IMR-90 (cell line): ENCODE measurements at places on chromosomes 1 and 21.

DNA sequence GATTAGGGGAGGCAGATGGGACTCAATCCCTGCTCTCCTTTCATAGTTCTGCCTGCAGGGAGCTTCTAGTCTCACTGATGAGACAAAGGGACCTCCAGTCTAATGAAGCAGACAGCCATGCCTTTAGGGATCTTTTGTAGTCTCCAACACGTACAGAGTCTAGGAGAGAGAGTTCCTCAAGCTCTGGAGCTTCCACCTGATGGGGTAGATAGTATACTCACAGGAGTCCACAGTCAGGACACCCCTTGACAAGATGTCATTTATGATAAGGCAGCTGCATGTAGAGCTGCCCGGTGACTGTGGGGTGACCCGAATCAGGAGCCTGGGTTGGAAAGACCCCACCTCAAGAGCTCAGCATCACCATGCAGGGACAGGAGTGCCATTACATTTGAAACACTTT is 55.3 kb upstream of the CNTN2 start:
- no peaks in the 10 kb centered on the region for H3K4me1 ChIP-seq
- H3K36me3 ChIP-seq = no peaks in the 10 kb centered on the region
- no peak overlapping the region for H3K27ac ChIP-seq
- no peak for DNase-seq
- peaks cover 52% of the 10 kb centered on the region for H3K27me3 ChIP-seq
- no peak overlapping the region for H3K4me3 ChIP-seq

DNA sequence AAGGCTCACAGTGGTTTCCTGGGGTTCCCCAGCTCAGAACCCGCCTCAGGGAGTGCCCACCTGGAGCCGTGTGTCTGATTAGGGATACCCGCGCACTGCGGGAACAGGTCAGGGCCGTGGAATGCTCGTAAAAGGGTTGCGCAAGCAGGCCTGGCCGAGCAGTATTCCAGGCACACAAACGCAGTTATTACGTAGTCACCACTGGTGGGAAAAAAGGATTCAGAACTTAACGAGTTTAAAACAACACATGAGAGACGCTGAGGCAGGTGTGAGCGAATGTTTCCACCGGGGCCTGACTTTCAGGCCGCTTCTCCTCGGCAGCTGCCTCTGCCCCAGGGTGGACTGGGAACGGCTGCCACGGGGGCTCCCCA is 18.2 kb downstream of the PLCH2 start:
- no peaks in the 10 kb centered on the region for H3K4me1 ChIP-seq
- no peaks in the 10 kb centered on the region for H3K36me3 ChIP-seq
- H3K27ac ChIP-seq = no peak overlapping the region
- peak; percentile 45 for DNase-seq
- peaks cover 12% of the 10 kb centered on the region; the same call in 1 of the 2 replicates for H3K27me3 ChIP-seq

- no peaks in the 10 kb centered on the region for H3K36me3 ChIP-seq
- peaks cover under 1% of the 10 kb centered on the region; the same call in 1 of the 2 replicates for H3K27me3 ChIP-seq
- H3K4me3 ChIP-seq = no peak overlapping the region
- no peak for DNase-seq
- H3K27ac ChIP-seq = no peak overlapping the region
Measured at GRCh38 chr21:44653656-44654575, 543 bp downstream of the KRTAP12-4 start.

GRCh38 chr1:34361121-34361520 is 184.4 kb downstream of the C1orf94 start:
- H3K27ac ChIP-seq = no peak overlapping the region
- no peaks in the 10 kb centered on the region for H3K4me1 ChIP-seq
- no peaks in the 10 kb centered on the region for H3K27me3 ChIP-seq
- DNase-seq = no peak
- no peak overlapping the region for H3K4me3 ChIP-seq
- no peaks in the 10 kb centered on the region for H3K36me3 ChIP-seq

DNA sequence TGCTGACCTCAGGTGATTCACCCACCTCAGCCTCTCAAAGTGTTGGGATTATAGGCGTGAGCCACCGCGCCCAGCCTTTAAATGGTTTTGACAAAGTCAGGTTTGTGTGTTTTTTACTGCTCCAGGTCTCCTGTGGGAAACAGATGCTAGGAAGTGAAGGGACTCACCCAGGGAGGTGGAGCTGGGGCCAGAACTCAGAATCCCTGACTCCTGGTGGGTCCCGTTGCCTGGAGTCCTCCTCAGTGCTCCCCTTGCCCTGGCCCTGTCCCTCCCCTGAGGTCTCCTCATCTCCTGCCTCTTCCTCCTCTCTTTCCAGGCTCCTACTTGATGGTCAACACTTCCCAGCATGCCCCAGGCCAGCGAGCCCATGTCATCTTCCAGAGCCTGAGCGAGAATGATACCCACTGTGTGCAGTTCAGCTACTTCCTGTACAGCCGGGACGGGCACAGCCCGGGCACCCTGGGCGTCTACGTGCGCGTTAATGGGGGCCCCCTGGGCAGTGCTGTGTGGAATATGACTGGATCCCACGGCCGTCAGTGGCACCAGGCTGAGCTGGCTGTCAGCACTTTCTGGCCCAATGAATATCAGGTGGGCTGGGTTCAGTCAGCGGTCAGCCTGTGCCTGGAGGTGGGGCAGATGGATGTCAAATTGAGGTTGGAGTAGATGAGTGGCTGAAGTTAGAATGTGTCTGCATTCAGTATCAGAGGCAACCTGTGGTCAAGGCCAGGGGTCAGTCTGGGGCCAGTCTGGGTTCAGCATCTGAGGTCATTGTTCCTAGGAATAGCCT is 22.1 kb downstream of the PTPRU start:
- no peak overlapping the region for H3K4me3 ChIP-seq
- no peak overlapping the region for H3K27ac ChIP-seq
- no peak for DNase-seq
- no peaks in the 10 kb centered on the region for H3K36me3 ChIP-seq
- H3K4me1 ChIP-seq = peaks cover 8% of the 10 kb centered on the region; the same call in 1 of the 2 replicates
- H3K27me3 ChIP-seq = no peaks in the 10 kb centered on the region

DNA sequence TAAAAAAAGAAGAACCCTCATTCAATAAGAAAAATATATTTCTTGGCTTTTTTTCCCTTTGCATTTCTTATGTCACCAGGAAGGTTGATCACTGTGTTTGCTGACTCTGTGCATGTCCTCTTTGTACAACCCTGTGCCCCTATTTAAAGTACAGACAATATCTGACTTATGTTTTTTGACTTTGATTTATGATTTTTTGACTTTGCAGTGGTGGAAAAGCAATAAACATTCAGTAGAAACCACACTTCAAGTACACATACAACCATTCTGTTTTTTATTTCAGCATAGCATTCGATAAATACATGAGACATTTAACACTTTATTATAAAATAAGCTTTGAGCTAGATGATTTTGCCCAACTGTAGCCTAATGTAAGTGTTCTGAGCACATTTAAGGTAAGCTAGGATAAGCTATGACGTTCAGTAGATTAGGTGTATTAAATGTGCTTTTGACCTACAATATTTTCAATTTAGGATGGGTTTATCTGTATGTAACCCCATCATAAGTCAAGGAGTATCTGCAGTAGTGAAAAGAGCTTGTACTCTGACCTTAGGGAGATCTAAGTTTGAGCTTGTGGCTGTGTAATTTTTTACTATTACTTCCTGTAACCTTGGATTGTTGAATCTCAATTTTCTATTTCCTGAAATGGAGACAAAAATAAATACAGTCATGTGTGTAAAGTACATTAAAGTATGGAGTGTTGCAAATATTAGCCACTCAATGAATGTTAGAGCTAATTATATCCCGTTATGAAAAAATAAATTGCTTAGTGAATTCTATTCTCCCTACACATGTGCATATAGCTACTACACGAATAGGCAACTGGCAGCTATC is 1.2 kb downstream of the RNASEL start:
- H3K27me3 ChIP-seq = peaks cover 2% of the 10 kb centered on the region; the same call in 1 of the 2 replicates
- peaks cover 3% of the 10 kb centered on the region; the same call in 1 of the 2 replicates for H3K36me3 ChIP-seq
- H3K4me3 ChIP-seq = peak overlapping the region; percentile 54
- H3K4me1 ChIP-seq = no peaks in the 10 kb centered on the region
- DNase-seq = no peak

DNA sequence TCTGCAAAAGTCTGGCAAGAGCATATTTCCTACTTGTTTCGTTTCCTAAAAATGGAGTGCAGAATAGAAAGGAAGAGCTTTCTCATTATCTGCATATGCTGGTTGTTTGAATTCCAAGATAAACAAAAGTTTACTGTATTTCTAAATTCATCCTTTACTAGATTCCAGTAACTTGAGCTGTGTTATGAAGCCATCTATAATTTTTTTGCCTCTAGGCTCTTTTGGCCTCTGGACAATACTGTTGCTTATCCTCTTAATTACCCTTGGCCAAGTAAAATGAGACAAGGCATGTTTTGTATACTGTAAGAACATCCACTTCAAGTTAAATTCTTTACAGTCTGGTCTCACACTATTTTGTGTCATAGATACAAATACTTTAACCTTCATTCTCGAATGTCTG is 45.6 kb upstream of the HFM1 start:
- H3K27me3 ChIP-seq = no peaks in the 10 kb centered on the region
- H3K4me1 ChIP-seq = no peaks in the 10 kb centered on the region
- H3K27ac ChIP-seq = no peak overlapping the region
- no peak for DNase-seq
- H3K36me3 ChIP-seq = no peaks in the 10 kb centered on the region

DNA sequence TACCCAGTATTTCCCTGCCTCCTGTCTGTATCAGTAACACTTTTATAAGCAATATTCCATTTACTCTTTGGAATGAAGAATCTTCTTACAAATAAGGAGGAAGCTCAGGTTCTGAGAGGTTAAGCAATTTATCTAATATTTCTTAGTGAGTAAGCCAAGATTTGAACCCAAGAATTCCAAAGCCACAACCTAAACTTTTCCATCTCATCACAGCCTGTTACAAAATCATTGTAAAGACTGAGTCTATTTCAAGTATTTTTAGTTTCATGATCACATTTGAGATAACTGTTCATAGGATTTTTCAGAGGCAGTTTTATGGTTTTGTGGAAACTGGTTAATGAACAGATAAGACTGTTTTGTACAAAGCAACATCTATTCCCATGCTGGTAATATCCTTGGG is 29.8 kb upstream of the HHAT start:
- no peaks in the 10 kb centered on the region for H3K36me3 ChIP-seq
- H3K4me1 ChIP-seq = peaks cover 2% of the 10 kb centered on the region; the same call in 1 of the 2 replicates
- H3K4me3 ChIP-seq = no peak overlapping the region
- H3K27me3 ChIP-seq = peaks cover 35% of the 10 kb centered on the region

GRCh38 chr1:89022167-89022959 is at the start of gene GBP3:
TSS of gene GBP3 (minus strand) at chr1:89022866. CDS start at chr1:89020721, 2,145 bp downstream.
- no peaks in the 10 kb centered on the region for H3K27me3 ChIP-seq
- peak within 1 kb of the TSS; percentile 81 for H3K4me3 ChIP-seq
- peak; percentile 75 for DNase-seq
- H3K36me3 ChIP-seq = peaks cover 8% of the 10 kb centered on the region

- no peaks in the 10 kb centered on the region for H3K27me3 ChIP-seq
- H3K36me3 ChIP-seq = no peaks in the 10 kb centered on the region
- H3K4me1 ChIP-seq = no peaks in the 10 kb centered on the region
- H3K27ac ChIP-seq = no peak overlapping the region
- H3K4me3 ChIP-seq = no peak overlapping the region
- DNase-seq = no peak
Measured at GRCh38 chr1:229716069-229716468, 90.0 kb downstream of the URB2 start.

DNA sequence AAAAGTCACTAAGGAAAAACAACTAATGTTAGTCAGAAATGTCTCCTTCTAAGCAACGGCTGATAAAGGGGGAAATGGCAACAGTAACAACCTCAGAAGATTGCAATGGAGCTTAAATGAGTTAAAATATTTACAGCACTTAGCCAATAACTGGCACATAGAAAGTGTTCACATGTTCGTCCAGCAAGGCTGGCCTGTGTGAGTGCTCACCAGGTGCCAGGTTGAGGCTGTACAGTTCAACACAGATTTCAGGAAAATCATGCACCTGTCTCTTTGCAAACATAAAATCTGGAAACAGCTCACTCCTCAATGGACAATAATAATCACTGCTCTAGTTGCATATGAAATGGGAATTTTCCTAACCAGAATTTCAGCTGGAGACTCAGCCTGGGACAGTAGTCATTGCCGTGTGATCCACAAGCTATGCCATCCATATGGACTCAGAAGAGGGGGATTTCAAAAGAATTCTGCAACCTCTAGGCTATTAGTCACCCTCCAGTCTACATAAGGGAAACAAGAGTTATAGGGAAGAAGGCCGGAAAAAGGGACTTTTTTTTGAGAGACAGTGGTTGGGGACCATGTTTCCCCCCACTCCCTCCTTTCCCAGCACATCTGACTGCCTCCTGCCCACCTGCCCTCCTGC is 68.6 kb downstream of the SYDE2 start:
- no peak overlapping the region for H3K4me3 ChIP-seq
- peak; percentile 50 for DNase-seq
- H3K27me3 ChIP-seq = no peaks in the 10 kb centered on the region
- peaks cover 13% of the 10 kb centered on the region for H3K4me1 ChIP-seq
- no peaks in the 10 kb centered on the region for H3K36me3 ChIP-seq
- H3K27ac ChIP-seq = no peak overlapping the region

- H3K27me3 ChIP-seq = no peaks in the 10 kb centered on the region
- H3K36me3 ChIP-seq = peaks cover 10% of the 10 kb centered on the region
- H3K4me1 ChIP-seq = no peaks in the 10 kb centered on the region
Measured at GRCh38 chr1:113692824-113693431, 66.4 kb downstream of the PHTF1 start.

GRCh38 chr1:225509770-225510169 is 81.9 kb upstream of the LBR start:
- peak; percentile 45 for DNase-seq
- H3K27me3 ChIP-seq = no peaks in the 10 kb centered on the region
- no peak overlapping the region for H3K27ac ChIP-seq

DNA sequence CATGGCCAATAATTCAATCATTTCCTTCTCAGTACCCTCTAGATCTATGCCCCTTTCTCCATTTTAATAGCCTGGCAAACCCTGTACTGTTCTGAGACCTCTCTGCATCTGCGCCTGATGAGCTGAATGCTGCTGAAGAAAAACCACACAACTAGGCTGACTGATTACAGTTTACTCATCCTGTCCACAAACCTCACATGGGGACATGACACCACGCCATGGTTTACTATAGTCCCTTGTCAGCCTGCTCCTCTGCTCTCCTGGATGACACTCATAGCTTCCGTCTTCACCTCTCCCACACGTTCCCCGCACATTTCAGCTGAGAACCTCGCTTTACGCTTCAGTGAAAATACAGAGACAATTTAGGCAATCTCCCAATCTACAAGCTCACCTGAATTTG is 59.7 kb downstream of the DESI2 start:
- H3K36me3 ChIP-seq = peaks cover 2% of the 10 kb centered on the region; the same call in 1 of the 2 replicates
- no peaks in the 10 kb centered on the region for H3K27me3 ChIP-seq
- no peak for DNase-seq
- no peaks in the 10 kb centered on the region for H3K4me1 ChIP-seq

GRCh38 chr1:232990176-232991128 is 40.0 kb downstream of the NTPCR start:
- peaks cover 16% of the 10 kb centered on the region for H3K36me3 ChIP-seq
- DNase-seq = no peak
- no peak overlapping the region for H3K27ac ChIP-seq
- H3K4me3 ChIP-seq = no peak overlapping the region
- H3K27me3 ChIP-seq = no peaks in the 10 kb centered on the region

- DNase-seq = no peak
- H3K27ac ChIP-seq = no peak overlapping the region; the same call in 1 of the 2 replicates
- no peaks in the 10 kb centered on the region; the same call in 1 of the 2 replicates for H3K27me3 ChIP-seq
- no peak overlapping the region for H3K4me3 ChIP-seq
Measured at GRCh38 chr1:1432951-1433803, 2.3 kb upstream of the VWA1 start.
